ENCODE measurements at places on chromosomes 12 and 14.

DNA sequence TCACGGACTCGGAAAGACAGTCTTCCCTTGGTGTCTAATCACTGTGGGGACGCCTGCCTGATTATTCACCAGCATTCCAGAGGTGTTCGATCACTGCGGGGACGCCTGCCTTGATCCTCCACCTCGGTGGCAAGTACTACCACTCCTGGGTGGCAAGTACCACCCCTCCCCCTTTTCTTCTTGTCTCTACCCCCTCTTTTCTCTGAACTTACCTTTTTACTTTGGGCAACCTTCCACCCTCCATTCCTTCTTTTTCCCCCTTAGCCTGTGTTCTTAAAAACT, 12.0 kb upstream of the LGMN start:
- no peak for DNase-seq

GRCh38 chr12:131189781-131190180, 236.1 kb downstream of the ADGRD1 start:
- DNase-seq: no peak

DNA sequence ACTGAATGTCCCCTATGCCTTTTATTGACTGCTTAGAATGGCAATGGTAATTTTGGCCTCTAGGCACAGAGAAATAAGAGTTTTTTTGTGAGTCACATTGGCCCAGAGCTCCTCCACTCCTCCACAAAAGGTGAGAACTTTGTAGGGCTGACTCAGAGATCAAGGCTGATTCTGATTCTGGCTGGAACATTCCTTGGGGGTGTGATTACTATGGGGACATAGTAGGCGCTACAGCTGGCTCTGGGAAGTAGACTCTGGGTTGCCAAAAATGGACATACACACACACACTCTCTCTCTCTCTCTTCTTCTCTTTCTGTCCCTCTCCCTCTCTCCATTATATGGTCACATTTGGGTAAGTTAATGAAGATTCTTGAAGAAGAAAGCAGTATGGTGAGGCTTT, 174.6 kb upstream of the DDHD1 start:
- peak; percentile 30 for DNase-seq

- DNase-seq: no peak
These were observed 325.6 kb downstream of the NUAK1 start for GRCh38 chr12:105813201-105813600.

DNA sequence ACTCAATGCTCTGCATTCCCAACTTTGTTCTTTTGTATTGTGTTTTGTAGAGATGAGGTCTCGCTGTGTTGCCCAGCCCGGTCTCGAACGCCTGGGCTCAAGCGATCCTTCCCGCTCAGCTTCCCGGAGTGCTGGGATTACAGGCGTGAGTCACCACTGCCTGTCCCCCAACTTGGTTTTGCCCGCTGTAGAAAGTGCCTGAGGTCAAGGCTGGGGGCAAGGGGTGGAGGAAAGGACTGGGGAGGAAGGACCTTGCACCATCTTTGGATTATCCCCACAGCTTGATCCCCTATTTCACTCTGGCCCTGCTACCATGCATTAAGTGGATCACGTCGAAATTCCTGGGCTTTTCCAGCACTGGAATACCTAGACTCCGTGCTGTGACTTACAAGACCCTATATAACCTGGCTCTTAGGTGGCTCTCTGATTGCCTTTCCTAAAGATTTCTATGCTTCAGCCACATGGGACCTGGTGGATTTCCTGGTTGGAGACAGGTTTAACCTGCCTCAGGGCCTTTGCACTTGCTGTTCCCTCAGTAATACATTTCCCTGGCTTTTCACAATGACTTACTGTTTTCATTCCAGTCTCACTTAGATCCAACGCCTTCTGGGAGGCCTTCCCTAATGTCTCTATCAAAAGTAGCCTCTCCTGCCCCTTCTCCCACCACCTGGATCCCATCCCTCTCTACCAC, 608 bp upstream of the PIANP start:
- DNase-seq: no peak

DNA sequence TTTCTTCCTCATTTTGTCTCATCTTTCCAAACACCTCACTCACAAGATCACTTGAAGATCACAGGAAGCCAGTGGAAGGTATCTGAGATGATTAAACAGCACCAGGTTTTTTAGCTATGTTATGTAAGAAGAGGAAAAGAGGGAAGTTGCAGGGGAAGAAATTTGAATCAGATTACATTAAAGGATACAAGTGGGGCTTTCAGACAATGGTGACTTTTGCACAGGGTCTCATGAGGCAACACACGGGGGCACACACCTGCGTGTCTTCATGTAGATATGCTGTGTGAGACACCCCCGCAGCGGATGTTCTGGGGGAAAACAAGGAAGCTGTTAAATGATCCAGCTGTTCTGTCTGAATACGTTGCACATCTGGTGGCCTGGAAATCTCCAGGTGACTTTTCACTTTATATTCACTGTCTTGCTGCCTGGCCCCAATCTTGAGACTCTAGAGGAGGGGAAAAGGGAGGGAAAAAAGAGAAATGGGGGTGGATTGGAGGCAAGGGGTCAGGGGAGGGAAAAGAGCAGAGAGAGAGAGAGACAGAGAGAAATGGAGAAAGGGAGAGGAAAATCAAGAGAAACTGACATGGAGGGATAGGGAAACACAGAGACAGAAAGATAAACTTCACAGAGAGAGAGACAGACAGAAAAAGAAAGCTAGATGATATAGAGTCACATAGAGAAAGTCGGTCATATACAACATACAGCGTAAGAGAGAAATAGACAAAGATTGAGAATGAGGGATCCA, 36.3 kb upstream of the PPP1CC start:
- DNase-seq: no peak

DNA sequence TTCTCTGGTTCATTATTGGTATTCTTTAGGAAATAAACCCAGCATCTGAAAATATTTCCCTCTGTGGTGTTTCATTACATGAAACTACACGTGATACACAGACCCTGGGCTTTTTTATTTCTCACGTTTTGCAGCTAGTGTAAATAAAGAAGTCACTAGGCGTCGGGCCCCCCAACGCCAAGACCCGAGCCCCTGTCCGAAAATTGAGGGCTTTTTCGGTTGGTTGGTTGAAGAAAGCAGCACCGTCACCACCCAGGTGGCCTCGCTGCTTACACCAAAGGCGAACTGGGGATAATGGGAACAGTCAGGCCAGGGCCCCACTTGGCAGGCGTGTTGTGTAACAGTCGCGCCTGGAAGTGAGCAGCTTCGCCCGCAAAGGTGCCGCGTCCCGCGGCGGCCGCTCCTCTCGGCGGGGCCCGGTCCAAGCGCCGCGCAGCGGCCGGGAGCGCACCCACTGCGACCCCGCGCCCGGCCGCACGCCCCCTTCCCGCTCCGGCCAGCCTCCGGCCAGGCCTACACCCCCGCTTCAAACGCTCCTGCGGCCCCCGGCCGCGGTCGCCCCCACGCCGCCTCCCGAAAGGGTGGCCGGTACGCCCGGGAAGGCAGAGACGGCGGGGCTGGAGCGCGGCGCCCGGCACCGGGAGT, 1.2 kb downstream of the DUSP16 start:
- peak; percentile 63 for DNase-seq

DNA sequence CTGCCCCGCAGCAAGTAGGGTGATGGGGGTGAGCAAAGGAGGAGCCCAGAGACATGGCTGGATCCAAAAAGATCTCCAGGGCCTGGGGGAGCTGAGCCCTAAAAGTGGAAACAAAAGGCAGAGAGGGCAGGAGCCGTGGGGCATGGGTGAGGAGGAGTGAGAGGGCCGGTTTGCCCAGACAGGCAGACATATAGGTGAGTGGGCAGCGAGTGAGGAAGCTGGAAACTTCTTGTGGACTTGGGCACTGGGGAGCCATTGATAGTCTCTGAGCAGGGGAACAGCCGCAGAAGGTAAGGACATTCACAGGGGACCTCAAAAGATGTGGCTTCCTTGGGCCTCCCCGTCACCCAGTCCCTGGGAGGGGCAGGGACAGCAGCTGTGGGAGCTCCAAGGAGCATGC, 16.8 kb upstream of the TMEM119 start:
- DNase-seq: no peak

- DNase-seq: no peak
These were observed 1338.6 kb downstream of the FSCB start for GRCh38 chr14:43168371-43168925.

GRCh38 chr12:128316973-128317526, 50.1 kb downstream of the TMEM132C start:
- DNase-seq: no peak

- peak; percentile 29 for DNase-seq
These were observed 56.4 kb downstream of the GOLGA5 start for GRCh38 chr14:92850492-92850891.

DNA sequence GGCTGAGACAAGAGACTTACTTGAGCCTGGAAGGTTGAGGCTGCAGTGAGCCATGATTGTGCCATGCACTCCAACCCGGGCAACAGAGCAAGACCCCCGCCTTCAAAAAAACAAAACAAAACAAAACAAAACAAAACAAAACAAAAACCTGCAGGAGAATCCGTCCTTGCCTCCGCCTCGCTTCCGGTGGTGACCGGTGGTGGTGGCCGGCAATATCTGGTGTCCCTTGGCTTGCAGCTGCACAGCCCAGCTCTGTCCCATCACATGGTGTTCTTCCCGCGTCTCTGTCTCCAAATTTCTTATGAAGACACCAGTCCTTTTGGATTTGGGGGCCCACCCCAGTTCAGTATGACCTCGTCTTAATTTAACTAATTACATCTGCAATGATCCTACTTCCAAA, 10.0 kb downstream of the SMIM41 start:
- no peak for DNase-seq

DNA sequence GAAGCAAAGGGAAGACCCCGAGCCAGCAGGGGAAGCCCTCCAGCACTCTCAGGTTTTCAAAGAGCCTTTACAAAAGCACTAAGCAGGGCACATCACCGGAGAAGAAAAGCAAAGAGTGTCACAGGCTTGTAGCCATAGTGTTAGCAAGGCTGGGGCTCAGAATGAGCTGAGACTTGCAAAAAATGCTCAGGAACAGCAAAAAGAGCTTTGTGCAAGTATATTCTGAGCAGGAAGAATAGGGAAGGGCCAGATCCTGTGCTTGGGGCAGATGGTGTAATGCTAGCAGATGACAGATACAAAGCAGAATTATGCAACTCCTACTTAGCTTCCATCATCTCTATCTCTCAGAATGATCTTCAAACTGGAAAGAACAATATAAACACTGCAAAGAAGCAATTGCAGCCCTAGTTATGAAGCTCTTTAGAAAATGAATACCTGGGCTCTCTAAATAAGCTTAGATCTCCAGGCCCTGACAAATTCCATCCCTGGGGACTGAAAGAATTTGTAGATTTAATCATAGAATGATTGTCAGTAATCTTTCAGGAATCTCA, 23.7 kb upstream of the PARP11 start:
- no peak for DNase-seq

GRCh38 chr14:99737451-99737951, 53.4 kb downstream of the CYP46A1 start:
- DNase-seq: peak; percentile 91

- no peak for DNase-seq
These were observed 468.4 kb upstream of the FOXG1 start for GRCh38 chr14:28298156-28298555.

DNA sequence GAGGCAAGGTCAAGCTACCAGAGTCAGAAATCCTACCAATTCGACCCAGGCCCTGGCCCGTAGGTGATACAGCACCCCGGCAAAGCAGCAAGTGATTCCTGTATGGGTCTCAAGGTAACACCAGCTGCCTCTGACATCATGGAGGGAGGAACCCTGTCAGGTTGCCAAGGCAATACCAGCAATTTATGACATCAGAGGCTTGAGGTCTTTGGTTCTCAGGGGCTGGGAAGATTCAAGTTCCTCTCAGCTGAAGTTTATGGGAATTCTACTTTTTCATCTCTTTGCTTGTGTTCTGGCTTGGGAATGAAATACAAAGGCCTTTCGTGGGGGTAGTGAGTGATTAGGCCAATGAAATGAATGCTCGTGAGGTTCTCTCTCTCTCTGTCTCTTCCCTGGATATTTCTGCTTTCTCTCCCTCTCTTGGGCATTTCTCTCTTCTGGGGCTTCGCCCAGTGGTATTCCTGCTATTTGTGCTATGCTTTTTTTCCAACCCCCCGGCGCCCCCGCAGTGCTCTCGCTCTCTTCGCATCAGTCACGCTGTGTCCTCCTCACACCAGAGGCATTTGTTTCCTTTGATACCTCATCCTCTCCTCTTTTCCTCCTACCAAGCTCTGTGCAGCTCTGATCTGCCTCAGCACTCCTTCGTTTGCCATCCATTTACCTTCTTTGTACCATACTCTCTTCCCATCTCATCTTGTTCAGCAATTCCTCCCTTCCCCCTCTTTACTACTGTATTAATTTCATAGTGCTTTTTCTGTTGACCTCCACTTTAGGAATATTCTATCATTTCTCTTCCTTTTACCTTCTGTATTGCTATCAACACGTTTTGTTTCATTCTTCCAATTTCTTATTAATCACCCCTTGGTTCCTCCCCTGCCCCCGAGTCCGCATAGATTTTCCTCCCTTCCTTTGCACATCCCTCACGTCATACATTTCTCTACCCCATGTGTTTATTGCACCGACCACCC, 2.9 kb downstream of the ZFHX2 start:
- peak; percentile 29 for DNase-seq

DNA sequence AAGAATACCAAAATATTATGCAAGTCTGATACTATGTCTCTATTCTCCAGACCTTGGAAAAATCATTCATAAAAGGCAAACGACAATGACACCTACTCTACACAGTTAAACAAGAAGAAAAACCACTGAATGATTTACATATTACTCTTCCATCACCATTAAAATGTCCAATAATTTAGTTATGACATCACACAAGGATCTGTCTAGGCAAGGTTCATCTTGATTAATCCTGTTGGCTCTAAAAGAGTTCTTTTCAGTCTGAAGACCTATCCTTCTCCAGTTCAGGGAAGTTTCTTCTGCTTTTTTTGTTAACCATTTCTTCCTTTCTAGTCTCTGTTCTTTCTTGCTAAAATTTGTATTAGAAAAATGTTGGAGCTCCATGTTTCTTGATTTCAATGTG, 64.0 kb downstream of the OSBPL8 start:
- no peak for DNase-seq

GRCh38 chr12:39401459-39401858, 41.5 kb downstream of the KIF21A start:
- no peak for DNase-seq

DNA sequence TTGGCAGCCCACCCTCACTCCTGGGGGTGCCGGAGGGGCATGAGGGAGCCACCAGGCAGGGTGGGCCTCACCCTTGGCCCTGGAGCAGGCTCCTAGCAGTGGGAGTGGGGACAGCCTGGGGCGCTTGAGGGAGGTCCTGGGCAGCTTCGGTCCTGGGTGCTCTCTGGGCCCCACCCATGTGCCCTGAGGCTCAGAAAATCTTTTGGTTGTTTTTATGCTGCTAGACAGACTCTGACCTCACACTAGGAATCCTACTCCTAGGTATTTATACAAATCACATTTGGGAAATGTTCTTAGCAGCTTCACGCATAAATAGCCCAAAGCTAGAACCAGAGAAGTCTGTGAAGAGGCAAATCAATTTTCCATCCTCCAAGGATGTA, 10.9 kb upstream of the ULK1 start:
- DNase-seq: no peak

Measured in AG08396 (cell line).